ENCODE measurements at places on chromosomes 13 and 19. TPM values are rescaled to one million over a fixed set of nuclear protein-coding genes. Genes with fewer than 3 reads are reported as not detected.
A peak's percentile ranks its signal among the peaks of the same experiment; 100 is the strongest.

- DNase-seq: no peak
Measured at GRCh38 chr19:5808120-5808816, 3.4 kb downstream of the NRTN start.

Gene KCNN1
- 8.4 TPM for polyA plus RNA-seq

GRCh38 chr13:111233080-111233479 is 87.4 kb upstream of the TEX29 start:
- no peak for DNase-seq

Gene DNAJC15
- polyA plus RNA-seq: 29.4 TPM

GRCh38 chr19:873084-873483 is 13.6 kb downstream of the CFD start:
- no peak for DNase-seq

DNA sequence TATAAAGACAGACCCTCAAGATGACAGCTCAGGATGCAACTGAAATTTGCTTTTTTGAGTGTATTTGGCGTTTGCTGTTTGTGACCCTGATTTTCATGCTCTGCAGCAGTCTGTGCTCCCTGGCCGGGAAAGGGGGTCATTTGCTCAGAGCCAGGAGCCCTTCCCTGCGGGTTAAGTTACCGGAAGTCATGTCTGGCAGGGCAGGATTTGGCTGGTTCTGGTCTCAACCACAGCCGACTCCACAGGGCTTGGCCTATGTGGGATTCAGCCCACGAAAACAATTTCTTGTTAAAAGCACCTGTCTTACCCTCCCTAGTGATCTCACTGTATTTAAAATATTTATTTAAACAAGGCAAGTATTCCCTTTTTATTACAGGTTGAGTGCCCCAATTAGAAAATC is 22.6 kb downstream of the MCF2L start:
- DNase-seq: no peak

Gene MBD3L2
- not detected for polyA plus RNA-seq

Gene ZNF99
- 0.89 TPM for polyA plus RNA-seq

Gene S1PR4
- 0.25 TPM for polyA plus RNA-seq

- DNase-seq: no peak
Measured at GRCh38 chr13:97499181-97499580, 65.2 kb downstream of the RAP2A start.

DNA sequence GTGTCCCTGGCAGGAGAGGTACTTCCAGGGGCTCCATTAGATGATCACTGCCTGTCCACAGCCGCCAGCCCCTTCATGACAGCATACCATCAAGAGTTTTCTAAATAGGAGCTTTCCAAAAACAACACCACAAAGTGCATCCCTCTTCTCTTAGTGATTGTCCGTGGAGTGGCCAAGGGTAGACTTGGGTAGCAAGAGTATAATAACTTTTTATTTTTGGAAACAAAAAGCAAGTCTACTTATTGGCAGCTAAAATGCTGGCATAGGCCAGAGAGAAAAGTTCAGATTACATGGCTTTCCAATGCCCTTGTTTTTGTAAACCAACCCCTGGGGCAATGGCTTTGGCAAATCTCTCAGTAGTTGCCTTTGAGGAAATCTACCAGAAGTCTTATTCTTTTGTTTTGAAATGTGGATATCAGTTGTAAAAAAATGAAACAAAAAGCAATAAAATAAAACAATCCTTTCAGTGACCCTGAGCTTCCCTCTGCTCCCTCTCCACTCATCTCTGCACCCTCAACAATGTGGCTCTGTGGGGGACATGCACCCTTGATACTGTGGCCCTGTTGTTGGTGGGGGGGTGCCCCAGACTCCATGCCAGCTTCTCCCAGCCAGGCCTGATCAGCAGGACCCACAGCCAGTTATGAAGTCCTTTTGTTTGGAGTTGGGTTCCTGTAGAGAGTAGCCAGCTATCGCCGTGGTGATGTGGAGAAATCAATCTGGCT is 294.1 kb downstream of the DLEU7 start:
- no peak for DNase-seq

Gene FFAR3
- 0.17 TPM for polyA plus RNA-seq

DNA sequence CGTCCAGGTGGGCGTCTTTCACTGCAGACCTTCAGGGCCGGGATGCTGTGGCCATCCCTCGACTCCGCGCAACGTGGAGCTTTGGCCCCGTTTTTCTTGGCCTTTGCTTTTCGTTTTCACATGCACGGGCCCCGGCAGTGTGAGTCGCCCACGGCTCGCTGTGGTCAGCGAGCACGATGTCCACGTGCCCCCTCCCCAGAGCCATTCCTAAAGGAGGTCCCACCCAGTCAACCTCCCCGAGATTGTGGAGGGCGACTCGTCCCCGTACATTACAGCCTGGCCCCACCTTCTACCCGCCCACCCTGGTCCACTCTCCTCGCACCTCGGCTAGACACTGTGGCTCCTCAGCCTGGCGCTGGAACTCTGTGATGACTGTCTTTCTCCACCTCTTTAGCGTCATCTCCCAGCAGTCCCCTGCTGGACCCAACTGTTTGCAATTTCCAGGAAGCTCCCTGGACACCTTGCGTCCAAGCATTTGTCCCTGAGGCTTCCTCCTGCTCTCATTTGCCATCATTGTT is 405 bp downstream of the ZNF446 start:
- no peak for DNase-seq

Gene HSH2D
- polyA plus RNA-seq: 0.32 TPM

Gene KL
- polyA plus RNA-seq: 47.4 TPM

DNA sequence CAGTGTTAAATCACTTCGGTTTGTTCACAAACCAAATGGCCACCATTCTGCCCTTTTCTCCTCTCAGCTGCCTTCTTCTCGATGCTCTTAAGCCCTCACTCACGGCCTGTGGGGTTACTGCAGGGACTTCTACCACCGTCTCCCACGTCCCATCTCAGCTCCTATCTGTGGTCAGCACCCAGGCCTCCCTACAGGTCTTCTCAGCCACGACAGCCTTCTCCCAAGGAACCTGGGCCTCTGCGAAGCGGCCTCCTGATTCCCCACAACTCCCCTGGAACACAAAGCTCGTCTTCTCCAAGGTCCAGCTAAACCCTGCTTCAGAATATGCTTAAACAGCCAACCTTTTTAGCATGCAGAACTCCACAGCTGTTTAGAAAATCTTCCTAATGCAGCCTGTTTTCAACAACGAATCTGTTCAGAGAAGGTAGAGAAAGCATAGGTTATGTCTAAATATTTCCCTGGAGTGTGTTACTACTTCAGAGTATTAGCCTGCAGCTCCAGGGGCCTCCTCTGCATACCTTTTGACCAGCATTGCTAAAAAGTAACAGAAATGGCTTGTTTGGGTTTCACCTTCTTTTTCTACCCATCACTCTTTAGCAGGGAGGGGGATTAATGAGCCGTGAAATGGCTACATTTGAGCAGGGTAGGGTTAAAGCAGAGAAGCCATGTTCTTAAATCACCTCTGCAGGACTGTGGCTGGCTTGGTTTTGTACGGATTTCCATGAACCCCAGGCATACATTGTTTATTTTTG is 104.0 kb downstream of the COL4A2 start:
- DNase-seq: peak; percentile 85

DNA sequence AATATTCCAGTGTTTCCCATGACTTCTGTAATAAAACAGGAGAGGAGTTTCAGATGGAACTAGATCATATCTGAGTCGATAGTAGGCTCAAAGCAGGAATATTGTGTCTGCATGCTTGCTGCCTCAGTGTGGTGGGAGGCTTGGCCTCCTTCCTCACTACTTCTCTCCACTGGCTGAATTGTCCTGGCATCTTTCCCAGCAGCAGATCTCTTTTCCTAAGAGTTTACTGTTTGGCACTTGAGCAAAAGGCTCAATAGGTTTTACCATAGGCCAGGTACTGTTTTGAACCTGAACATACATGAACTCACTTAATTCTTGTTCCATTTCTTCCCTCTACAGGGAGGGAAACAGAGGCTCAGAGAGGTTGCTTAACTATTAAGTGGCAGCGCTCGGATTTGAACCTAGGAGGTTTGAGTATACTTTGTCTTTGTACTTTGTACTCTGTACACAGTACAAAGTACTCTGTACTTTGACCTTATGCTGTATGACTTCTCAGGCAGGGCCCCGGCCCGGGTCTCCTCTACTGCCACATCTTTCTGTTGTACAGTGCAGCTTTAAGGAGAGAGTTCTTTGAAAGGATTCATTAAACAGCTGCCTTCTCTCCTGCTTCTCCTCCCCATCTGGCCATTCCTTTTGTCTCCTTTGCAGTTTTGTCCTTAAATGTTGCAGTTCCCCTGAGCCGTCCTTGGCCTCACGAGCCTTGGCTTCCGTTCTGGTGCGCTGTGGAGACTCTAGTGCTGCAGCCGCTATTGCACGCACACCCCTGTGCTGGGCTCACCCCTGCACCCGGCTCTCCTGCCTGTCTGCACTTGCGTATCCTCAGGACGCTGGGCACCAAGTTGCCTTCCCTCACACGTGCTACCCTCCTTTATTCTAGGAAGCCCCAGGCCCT is 8.1 kb downstream of the B3GLCT start:
- no peak for DNase-seq

Gene C19orf67
- 0.16 TPM for polyA plus RNA-seq

GRCh38 chr19:6686628-6686975 is 16.6 kb upstream of the TNFSF14 start:
- no peak for DNase-seq

DNA sequence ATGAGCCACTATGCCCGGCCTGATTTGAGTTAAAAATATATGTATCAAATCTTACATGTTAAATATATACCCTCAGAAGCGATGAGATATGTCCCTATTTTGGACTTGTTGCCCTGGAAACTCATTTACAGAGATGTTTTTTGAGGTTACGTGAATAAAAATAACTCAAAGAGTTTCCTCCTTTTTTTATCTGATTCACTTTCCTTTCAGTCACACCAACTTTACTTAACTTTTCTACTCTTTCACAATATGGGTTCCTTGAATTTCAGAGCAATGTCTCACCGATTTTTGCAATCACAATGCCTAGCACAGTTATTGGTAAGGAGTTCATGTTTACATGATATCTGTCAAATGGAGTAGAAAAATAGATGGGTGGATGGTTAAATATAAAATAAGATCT is 2.3 kb downstream of the OR7C2 start:
- DNase-seq: no peak

- DNase-seq: no peak
Measured at GRCh38 chr13:85797311-85797710, 1.9 kb downstream of the SLITRK6 start.

DNA sequence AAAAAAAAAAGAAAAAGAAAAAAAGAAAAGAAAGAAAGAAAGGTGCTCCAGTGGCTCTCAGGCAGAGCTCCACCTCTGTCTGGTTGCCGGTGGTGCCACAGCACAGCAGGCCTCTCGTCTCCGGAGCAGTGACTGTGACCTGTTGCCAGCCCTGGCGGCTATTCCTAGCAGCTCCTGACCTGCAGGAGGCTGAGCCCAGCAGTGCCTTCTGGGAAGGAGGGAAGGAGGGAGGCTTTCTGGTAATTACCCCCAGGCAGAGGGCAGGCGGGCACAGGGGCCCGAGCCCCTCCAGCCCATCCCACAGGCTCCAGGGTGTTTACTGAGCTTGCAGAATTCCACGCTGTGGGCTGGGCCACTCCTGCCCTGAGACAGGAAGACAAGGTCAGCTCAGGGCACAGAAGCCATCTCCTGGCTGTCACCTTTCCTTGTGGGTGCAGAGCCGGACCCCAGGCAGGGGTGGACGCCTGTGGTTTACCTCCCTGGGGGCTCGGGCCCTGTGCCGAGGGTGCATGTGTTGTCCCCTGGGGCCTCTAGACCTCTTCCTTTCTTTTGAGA is 77.9 kb downstream of the GNG7 start:
- no peak for DNase-seq

Gene TPTE2
- polyA plus RNA-seq: 0.11 TPM

Gene NOVA2
- 2.8 TPM for polyA plus RNA-seq

Gene CELF5
- 2.1 TPM for polyA plus RNA-seq

Gene LEUTX
- polyA plus RNA-seq: not detected

GRCh38 chr19:23071147-23071511 is 45.7 kb upstream of the ZNF730 start:
- no peak for DNase-seq

- DNase-seq: no peak
Measured at GRCh38 chr19:28847468-28847867, 365.5 kb downstream of the UQCRFS1 start.

Gene HIPK4
- 0.06 TPM for polyA plus RNA-seq

DNA sequence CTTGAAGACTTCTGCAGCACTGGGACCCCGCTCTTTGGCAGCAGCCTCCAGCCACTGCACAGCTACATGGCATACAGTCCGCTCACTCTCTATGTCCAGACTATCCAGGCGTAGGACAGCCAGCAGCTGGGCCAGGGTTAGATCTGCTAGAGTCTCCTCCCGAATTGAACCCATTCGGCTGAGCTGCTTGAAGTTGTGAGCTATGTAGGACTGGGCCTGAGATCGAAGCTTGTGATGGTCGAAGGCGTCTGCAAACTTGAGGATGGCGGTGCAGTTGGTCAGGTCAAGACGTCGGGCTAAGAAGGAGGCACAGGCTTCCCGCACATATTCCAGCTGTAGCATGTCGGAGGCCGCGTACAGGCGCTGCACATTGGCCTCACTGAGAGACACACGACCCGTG is 900 bp downstream of the KBTBD7 start:
- DNase-seq: no peak

DNA sequence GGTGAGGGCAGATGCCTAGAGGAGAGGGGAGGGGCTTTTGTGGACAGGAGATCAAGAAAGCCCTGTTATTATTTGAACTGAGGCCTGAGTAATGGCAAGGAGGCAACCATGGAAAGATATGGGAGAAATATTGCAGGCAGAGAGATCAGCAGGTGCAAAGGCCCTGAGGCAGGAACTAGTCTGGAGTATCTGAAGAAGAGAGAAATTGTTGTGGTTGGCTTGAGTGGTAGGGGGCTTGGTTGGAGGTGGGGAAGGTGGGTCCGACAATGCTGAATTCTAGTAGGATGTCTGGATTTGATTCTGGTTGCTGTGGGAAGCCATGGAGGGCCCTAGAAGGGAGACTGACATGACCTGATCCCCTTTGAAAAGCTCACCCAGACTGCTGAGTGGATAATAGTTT is 2.4 kb upstream of the URI1 start:
- no peak for DNase-seq
